ENCODE measurements at places on chromosomes 4 and X.
A peak's percentile ranks its signal among the peaks of the same experiment; 100 is the strongest.

GRCh38 chrX:19122641-19123009 lies 357 bp upstream of the ADGRG2 start:
- DNase-seq, result no peak

DNA sequence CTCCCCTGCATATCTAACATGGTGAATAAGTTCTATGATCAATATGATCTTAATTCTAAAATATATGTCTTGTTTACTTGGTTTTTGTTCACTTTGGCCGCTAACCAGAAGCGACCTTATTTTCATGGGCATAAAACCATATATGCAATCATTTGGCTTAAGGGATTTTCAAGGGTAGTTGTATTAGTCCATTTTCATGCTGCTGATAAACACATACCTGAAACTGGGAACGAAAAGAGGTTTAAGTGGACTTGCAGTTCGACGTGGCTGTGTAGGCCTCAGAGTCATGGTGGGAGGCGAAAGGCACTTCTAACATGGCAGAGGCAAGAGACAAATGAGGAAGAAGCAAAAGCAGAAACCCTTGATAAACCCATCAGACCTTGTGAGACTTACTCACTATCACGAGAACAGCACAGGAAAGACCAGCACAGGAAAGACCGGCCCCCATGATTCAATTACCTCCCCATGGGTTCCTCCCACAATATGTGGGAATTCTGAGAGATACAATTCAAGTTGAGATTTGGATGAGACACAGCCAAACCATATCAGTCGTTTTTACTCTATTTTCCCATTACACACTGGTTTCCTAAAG lies 114.3 kb upstream of the CPEB2 start:
- DNase-seq, result no peak

GRCh38 chrX:69278031-69278687 lies 112.9 kb upstream of the PJA1 start:
- DNase-seq, result peak; percentile 47

DNA sequence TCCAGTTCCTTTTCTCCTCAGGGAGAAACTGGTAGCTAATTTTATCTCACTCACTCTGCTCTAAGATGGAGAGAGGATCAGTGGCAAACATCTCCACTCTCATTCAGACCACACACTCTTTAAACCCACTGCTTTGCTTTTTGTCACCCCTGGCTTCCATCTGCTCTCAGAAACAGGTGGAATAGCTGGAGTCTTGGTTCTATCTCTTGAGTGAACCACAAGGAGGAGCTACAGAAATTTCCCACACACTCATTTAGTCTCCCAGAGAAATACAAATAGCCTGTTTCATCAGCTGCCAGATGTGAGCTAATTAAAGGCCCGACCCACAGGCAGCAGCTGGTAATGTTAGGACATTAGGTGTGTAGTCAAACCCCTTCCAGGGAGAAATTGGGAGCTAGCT lies 96.6 kb downstream of the STPG2 start:
- DNase-seq, result no peak

- DNase-seq, result no peak
These were observed 210.6 kb downstream of the CLCN4 start for GRCh38 chrX:10367406-10367805.

DNA sequence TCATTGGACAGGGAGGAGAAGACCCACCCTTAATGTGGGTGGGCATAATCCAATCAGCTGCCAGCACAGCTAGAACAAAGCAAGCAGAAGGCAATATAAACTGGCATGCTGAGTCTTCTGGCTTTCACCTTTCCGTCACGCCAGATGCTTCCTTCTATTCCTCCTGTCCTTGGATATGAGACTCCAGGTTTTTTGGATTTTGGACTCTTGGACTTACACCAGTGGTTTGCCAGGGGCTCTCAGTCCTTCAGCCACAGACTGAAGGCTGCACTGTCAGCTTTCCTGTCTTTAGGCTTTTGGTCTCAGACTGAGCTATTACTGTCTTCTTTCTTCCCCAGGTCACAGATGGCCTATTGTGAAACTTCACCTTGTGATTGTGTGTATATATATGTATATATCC lies 32.2 kb upstream of the UGT2B4 start:
- no peak for DNase-seq

DNA sequence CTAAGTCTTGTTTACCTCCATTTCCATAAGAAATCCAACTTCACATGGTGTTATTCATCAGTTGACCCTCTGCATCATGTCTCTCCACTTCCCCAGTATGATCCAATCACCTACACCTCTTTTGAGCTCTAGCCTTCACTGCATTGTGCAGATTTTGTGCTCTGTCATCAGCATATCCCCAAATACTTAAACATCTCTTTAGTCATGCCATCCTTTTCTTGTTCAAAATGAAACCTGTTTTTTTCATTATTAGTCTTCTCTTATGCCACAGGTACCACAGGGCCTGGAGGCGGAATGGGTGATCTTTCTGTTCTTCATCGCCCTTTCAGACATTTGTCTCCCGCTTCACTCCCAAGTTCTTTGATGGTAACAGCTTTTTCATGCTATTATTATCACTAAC lies 382.7 kb upstream of the GALNTL6 start:
- DNase-seq, result no peak

GRCh38 chr4:163611784-163612445 lies 117.4 kb downstream of the TMA16 start:
- DNase-seq, result no peak

- DNase-seq, result no peak
These were observed 24.9 kb downstream of the CD99L2 start for GRCh38 chrX:150873616-150874015.

- DNase-seq, result no peak
These were observed 854.4 kb upstream of the INTU start for GRCh38 chr4:126778348-126778747.

GRCh38 chr4:173943547-173943946 lies 339.9 kb downstream of the FBXO8 start:
- DNase-seq, result no peak

- DNase-seq, result no peak
These were observed 19.4 kb downstream of the CLDN22 start for GRCh38 chr4:183300655-183301054.

DNA sequence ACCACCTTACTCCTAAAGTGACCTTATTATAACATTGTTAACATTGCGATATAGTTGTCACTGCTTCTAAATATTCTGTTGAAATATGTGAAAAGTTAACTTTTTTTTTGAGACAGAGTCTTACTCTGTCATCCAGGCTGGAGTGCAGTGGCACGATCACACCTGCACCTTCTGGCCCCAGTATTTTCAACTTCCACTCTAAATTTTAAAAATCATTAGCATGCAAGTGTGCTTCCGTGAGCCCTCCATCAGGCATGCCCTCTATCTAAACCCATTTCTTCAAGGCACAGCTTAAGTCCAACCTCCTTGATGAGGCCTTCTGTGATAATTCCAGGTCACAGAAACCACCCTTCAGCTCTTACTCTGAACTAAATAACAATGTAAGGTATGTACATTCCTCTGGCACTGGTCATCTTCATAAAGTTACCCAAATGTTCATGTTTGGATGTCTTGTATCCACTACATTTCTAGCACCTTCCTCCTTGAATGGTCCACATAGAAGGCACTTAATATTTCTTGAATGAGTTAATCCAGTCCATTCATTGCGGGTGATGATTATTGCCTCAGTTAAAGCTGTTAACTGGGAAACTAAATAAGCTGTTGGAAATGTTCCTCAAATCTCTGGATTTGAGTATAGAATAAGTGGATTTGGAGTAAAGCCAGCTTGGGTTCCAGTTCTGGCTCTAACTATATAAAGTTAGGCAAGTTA lies 38.6 kb upstream of the TMEM131L start:
- DNase-seq, result no peak

GRCh38 chrX:97843200-97843811 lies 959.6 kb downstream of the RPA4 start:
- no peak for DNase-seq

DNA sequence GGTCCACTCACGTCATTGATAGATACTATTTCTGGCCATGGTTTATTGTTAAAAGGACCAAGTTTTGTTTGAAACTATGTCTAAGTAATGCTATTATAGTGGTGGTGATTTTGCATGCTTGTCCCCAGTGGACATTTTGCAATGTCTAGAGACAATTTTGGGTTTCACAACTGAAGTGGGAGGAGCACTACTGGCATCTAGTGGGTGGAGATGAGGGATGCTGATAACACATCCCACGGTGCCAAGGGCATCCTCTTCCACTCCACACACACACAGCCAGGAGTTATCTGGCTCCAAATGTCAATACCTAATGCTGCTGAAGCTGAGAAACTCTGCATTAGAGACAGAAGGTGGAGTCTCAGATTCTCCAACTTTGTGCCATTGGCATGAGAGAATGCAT lies 131.2 kb downstream of the FRMPD4 start:
- no peak for DNase-seq

DNA sequence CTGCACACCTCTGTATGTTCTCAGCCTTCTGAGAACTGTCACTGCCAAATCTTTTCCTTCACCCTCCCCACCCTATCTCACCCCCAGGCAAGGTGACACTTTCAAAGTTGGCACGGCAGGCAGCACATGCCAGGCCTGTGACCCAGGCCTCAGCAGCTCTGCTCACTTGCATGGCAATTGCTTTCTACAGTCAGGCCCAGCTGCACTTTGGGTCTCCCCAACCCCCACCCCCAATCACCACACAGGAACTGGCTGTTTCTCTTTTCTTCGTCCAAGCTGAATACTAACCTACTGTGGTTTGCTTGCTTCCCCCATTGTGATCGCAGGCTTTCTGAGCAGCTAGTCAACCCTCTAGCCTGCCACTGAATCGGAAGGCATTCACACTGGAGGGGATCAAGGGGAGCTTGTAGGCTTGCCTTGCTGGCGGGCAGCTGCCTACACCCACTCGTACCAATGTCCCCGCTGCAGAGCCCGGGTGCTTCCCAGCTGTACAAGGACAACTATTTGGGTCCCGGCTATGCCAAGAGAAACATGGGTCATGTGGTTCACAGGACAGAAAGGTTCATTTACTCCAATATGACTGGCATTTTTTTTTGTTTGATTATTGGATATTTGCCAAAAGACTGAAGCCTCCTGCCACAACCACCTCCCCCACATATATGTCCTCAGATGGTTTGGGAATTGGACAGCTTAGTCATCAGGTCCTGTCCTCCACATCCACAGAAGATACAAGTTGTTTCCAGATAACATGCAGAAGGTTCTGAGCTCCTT lies 28.1 kb downstream of the SLC25A43 start:
- DNase-seq, result no peak

Measured in neuronal stem cell (in vitro differentiated cells).